ENCODE measurements at places on chromosomes 2 and 18. TPM values are rescaled to one million over a fixed set of nuclear protein-coding genes. Genes with fewer than 3 reads are reported as not detected.

- DNase-seq = no peak
Observed at GRCh38 chr2:62234755-62235655, 39.1 kb downstream of the B3GNT2 start.

DNA sequence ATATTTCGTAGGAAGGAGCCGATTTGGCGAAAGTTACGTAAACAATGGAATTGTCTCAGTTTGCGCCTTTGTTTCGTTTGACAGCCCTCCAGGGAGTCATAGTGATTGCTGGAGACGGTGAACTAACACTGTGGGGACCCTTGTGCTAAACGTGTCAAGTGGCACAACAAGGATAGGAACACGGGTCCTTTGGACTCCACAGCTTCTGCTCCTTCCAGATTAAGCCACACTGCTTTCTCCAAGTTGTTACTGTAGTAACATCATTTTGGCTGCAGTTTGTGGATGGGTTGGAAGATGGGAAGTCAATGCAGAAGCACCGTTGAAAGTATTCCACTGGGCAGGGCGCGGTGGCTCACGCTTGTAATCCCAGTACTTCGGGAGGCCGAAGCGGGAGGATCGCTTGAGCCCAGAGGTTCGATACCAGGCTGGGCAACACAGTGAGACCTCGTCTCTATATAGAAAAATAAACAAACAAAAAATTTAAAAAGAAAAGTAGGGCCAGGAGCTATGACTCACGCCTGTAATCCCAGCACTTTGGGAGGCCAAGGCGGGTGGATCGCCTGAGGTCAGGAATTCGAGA lies 636 bp upstream of the IMMT start:
- DNase-seq = no peak

DNA sequence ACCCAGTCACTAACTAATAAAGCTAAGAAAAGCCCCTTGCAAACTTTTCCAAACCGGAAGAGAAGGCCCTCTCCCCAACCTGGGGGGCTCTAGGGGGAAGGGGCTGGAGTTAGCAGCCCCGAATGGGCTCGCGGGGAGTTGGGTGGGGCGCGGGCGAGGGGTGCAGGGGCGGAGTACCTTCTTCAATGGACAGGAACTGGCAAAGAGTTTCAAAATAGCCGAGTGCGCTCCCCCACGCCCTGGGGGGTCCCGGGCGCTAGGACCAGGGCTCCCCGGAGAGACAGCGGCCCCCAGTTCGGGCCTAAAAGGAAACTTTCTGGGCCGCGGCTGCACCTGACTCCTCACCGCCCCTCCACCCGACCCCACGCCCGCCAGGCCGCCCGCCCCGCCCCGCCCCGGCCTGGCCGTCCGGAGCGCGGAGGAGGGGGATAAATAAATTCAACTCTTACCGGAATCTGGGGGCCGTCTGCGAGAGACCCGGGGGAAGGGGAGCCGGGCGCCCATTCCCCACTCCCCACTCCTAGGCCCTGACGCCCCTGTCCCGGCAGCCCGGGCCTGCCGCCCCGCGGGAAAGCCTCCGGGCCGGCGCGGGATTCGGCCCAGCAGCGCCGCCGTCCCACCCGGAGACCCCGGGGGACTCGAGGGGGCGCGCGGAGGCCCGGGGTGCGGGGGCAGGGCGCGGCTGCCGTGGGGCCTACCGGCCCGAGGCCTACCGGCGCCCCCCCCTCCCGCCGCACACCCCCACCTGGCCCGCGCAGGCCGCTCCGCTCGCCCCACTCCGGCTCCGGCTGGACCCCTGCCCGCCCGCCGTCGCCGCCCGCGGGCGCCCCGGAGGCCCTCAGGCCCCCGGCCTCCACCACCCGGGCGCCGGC lies 868 bp downstream of the INO80D start:
- DNase-seq = peak; percentile 40

DNA sequence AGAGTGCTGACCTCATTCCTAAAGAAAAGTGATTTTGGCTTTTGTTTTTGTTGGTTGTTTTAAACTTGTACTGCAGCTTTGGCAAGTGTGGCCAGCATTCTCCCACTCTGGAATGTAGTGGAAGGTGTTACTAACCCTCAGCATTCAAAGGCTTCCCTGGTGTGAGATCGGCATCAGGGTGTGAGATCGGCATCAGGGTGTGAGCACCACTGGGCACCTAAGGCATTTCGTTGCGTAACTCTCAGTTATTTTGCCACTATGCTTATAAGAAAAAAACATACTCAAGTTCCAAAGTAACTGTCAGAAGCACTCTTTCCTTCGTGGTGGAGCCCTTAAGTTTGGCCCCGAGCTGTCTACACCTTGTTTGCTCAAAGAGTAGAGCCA lies 1.7 kb downstream of the CYBRD1 start:
- DNase-seq = no peak

- DNase-seq = no peak
Observed at GRCh38 chr2:181465676-181466375, 8.6 kb downstream of the ITGA4 start.

DNA sequence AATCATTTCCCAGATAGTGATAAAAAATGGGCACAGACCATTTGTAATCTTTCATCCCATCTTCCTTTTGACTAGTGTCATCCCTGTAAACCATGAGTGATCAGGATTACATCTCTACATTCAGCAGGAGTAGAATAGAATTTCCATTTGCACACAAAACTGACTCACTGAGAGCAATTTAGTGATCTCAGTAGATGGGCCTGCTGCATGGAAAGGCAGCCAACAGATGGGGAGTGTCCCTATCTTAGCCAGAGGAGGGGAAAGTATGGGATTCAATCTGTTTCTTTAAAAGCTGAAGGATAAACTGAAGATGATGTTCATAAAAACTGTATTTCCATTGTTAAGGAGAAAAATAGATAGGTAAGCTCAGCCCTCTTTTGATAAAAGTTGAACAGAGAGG lies 441.7 kb downstream of the ZNF521 start:
- no peak for DNase-seq

DNA sequence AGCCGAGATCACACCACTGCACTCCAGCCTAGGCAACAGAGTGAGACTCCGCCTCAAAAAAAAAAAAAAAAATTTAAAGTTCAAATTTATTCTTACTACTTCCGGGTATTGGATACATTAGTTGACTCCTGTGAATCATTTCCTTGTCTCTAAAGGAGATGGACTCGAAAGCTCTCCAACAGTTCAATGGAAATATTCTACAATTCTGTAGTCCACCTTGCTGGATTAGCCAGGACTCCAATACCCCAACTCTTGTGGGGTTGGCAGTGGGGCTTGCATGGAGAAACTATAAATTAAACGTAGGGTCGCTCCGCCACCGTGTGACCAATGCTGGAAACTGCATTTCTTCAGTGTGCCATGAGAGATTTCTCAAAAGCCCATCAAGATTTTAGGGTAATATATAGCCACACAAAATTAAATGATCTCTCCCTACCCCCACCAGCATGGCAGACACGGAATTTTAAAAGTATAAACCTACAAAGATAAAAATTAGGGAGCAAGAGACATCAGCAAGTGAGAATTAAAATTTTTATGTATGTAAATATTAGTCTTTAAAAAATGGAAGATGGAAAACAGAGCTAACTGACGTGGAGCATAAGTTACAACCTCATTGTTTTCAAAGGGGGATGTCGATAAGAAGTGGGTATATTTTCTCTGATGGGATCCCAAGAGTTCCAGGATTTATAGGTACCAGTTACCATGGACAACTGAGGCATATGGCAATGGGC lies 27.8 kb upstream of the GAREM2 start:
- peak; percentile 73 for DNase-seq

GRCh38 chr2:61910603-61911002 lies 5.1 kb downstream of the COMMD1 start:
- no peak for DNase-seq

- DNase-seq = no peak
Observed at GRCh38 chr2:230974096-230974913, 21.6 kb upstream of the SPATA3 start.

DNA sequence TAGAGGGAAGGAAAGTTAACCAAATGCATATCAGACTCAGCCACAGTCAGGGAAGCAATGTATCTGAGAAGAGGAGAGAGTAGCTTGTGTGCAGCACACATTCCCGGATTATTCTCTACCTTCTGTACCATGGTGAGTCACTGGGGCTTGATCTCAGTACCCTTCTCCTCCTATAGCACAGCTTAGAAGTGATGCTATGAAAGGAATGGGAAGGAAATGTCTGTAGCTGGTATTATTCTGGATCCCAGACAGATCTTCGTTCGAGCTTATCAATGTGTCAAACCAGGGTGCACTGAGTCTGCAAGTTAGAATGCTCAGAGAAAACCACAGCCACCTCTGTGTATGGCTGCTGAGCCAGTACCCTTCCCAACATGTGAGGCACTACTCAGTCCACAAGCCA lies 88.0 kb upstream of the NFU1 start:
- DNase-seq = no peak

DNA sequence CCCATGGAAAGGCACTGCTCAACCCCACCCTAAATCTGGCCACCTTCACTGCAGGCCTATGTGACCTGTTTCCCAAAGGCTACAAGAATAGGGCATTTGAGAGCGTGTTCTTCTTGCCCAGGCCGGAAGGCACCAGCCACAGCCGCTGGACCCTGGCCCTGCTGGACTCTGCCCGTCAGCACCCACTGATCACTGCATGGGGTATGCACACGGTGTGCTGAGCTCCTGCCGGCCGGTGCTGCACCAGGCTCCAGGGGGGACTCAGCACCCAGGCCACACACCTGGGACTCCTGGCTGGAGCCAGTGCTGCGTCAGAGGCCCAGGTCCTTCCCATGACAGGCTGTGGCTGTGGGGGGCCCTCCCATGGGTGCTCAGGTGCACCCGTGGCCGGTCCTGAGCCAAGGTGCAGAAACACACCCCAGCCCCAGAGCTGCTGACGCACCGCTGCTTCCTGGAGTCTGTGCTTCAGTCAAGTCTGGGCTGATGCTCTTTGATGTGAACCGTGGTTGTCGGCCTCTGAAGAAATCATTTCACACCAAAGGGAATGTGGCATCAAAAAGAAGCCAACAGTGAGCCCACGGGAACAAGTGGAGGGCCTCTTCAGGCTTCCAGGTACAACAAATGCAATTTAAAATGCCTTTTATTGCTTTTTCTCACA lies 6.5 kb downstream of the KCNG2 start:
- no peak for DNase-seq

The CYP27A1 gene
- 0.20 TPM for total RNA-seq

The PLEKHH2 gene
- total RNA-seq = 2.1 TPM

The SPP2 gene
- total RNA-seq = not detected

The IL1F10 gene
- total RNA-seq = not detected

The ASIC4 gene
- total RNA-seq = 13.5 TPM

The RFTN2 gene
- not detected for total RNA-seq

The USP34 gene
- total RNA-seq = 67.8 TPM

The DIPK1C gene
- total RNA-seq = 0.16 TPM

The CRYGD gene
- not detected for total RNA-seq

The KHK gene
- 10.7 TPM for total RNA-seq
